ENCODE measurements at places on chromosomes 6 and 20. TPM values are rescaled to one million over a fixed set of nuclear protein-coding genes. Genes with fewer than 3 reads are reported as not detected.

DNA sequence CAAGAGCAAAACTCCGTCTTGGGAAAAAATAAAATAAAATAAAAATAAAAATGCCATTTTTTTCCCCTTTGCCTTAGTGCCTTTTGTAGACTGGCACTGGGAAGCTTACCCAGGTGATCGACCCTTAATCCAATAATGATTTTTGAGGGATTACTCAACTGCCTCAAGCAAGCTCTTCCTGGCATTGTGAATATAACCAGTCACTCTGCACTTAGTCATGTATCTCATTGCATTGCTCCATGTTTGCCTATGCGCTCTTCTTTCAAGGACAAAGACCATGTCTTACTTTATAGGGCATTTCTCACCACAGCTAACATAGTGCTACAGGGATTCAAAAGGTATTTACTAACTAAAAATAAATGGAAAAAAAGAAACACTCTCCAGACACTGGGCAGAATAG is 13.0 kb downstream of the GFOD1 start:
- no peaks in the 10 kb centered on the region for H3K36me3 ChIP-seq
- no peaks in the 10 kb centered on the region for H3K4me1 ChIP-seq
- no peaks in the 10 kb centered on the region for H3K27me3 ChIP-seq
- H3K4me3 ChIP-seq, result no peak overlapping the region
- no peak for DNase-seq

- peak overlapping the region; percentile 97 for H3K27ac ChIP-seq
- DNase-seq, result no peak
- H3K4me1 ChIP-seq, result peaks cover 51% of the 10 kb centered on the region
- H3K4me3 ChIP-seq, result peak overlapping the region; percentile 97
- H3K27me3 ChIP-seq, result no peaks in the 10 kb centered on the region
Measured at GRCh38 chr20:62925076-62925419, 1.3 kb downstream of the DIDO1 start.

- H3K4me3 ChIP-seq, result no peak overlapping the region
- H3K27me3 ChIP-seq, result no peaks in the 10 kb centered on the region
- H3K4me1 ChIP-seq, result no peaks in the 10 kb centered on the region
Measured at GRCh38 chr20:62163986-62164762, 18.7 kb upstream of the MTG2 start.

FNDC11 gene
- total RNA-seq, result 2.6 TPM

DNA sequence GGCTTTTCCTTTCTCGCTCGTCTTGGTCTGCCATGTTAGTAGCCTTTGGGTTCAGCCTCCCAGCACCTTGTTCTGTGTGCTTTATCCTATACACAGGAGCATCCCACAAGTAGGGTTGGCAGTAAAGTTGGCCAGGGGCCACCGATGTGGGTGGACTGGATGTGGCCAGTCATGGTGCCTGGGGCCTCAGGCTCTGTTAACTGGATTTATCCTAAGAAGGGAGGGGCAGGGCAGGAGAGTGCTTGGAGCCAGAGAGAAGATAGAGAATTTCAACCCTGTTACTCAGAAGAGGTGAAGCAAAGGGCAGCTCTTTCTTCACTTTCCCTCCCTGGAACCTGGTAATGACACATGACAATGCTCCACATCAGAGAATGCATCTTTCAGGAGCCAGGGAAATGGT is 14.1 kb upstream of the SIRPB2 start:
- H3K27me3 ChIP-seq, result peaks cover 32% of the 10 kb centered on the region
- H3K4me1 ChIP-seq, result peaks cover 3% of the 10 kb centered on the region
- no peak overlapping the region for H3K27ac ChIP-seq

ARMH2 gene
- not detected for total RNA-seq

GRCh38 chr6:155582016-155582991 is 126.7 kb upstream of the NOX3 start:
- DNase-seq, result no peak
- H3K4me1 ChIP-seq, result peaks cover 6% of the 10 kb centered on the region
- no peaks in the 10 kb centered on the region for H3K27me3 ChIP-seq
- H3K27ac ChIP-seq, result no peak overlapping the region
- H3K4me3 ChIP-seq, result no peak overlapping the region
- H3K36me3 ChIP-seq, result no peaks in the 10 kb centered on the region

- peaks cover 16% of the 10 kb centered on the region for H3K4me1 ChIP-seq
- no peaks in the 10 kb centered on the region for H3K36me3 ChIP-seq
- no peak for DNase-seq
- H3K4me3 ChIP-seq, result no peak overlapping the region
- H3K27me3 ChIP-seq, result no peaks in the 10 kb centered on the region
Measured at GRCh38 chr20:49666911-49667310, 46.8 kb downstream of the B4GALT5 start.

All from progenitor cell of endocrine pancreas (in vitro differentiated cells).